NCI-H2081 (cell line): ENCODE measurements at places on chromosomes 6 and 20.

- no peak for DNase-seq
These were observed 420.1 kb downstream of the GJA1 start for GRCh38 chr6:121855521-121855920.

DNA sequence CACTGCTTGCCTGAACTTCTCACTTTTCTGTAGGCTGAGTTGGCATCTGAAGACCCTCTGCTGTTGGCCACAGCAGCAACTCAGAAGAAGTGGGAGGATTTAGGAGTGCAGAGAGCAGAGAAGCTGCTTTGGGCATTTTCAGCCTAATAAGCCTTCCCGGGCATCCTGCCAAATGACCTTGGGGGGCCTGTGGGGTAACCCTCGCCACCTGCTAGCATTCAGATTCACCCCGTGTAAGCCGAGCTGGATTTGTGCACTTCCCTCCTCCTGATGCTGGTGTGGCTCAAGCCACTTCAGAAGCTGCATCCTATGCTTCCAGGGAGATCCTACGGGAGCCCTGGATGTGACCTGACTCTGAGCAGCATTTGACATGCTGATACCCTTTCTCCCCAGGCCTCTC is 114.8 kb downstream of the LRFN2 start:
- peak; percentile 69 for DNase-seq

DNA sequence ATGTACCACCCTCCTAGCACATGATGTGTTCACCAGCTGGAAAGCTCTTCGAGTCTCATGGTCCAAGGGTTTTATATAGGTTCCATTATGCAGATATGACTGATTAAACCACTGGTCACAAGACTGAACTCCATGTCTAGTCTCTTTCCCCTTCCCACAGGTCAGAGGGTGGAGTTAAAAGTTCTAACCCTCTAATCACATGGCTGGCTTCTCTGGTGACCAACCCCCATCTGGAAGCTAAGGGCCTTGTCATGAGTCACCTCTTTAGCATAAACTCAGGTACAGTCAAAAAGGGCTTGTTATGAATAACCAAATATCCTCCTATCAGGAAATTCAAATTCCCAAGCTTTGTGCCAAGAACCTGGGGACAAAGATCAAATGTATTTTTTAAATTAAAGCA is 52.0 kb upstream of the KLHL31 start:
- DNase-seq: no peak

DNA sequence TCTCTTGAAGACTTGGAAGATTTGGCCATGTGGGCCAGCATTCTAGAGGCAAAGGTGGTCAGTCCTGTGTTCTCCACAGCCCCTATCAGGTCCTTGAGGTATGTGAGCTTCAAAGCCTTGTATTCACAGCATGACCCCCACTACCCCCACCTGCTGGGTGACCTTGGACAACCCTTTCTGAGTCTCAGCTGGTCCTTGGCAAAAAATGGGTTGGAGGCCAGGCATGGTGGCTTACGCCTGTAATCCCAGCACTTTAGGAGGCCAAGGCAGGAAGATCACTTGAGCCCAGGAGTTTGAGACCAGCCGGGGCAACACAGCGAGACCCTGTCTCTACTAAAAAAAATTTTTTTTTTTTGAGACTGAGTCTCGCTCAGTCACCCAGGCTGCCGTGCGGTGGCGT is 42.6 kb downstream of the UBE2V1 start:
- no peak for DNase-seq

- no peak for DNase-seq
These were observed 8.5 kb upstream of the KIAA1755 start for GRCh38 chr20:38269040-38269439.

DNA sequence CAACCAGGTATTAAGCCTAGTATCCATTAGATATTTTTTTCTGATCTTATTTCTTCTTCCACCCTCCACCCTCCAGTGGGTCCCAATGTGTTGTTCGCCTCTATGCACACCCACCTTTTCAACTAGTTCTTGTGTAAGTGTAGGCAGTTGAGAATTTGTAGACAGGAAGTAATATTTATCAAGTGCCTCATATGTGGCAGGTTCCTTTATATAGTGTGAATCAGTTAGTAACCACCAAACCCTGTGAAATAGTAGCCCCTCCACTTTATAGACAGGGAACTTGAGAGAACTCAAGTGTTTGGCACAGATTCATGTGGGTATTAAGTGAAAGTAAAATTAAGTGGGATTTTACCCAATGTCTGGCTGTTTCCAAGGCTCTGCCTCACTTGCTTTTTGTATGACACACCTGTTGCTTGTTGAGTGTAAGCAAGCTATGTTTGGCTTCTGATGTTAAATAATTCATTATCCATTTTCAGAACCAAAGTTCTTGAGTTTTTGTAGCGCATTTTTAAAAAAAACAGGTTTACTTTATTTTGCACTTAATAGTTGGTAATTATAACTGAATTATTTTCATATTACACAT is 24.8 kb downstream of the AFDN start:
- DNase-seq: no peak

GRCh38 chr6:153084393-153084792 is 46.7 kb downstream of the RGS17 start:
- DNase-seq: no peak

DNA sequence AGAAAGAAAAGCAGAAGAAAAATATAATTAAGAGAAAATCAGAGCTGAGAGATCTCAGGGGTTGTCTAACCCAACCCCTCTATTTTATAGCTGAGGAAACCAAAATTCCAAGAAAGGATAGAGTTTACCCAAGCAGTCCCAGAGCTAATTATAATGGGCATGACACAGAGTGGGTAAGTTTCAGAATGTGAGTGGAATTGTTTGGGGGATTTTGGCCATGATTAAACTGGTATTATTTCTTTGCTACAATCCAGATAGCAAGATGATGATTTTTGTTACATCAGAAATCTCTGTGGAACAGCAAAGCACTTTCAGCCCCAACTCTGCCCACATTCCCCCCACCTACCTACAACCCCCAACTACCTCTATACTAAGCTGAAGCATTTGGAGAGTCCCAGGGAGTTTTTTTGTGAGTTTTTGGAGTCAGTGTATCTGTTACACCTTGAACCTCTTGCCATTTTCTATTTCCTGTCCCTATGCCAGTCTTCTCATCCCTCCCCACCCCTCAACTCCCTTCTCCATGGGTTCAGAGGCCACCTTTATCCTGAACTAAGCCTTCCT is 24.7 kb downstream of the POFUT1 start:
- DNase-seq: no peak

DNA sequence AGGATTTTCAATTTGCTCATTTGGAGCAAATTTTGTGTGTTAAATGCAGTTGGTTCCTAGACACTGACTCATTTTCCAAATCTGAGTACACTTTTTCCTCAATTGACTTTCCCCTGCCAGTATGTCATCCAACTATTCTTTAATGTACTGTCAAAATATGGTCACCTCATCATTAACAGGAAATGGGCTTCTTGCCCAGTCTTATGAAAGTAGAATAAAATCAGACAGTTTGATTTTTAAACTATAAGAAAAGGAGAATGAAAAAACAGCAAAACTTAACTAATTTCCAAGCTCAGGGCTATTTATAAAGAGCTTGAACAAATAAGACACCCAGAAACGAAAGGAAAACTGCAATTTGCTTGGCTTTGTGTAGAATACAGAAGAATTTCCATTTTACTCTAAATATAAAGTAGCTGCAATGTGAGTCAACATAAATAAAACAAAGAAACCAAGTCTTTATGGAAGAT is 43.7 kb upstream of the RAB23 start:
- no peak for DNase-seq

DNA sequence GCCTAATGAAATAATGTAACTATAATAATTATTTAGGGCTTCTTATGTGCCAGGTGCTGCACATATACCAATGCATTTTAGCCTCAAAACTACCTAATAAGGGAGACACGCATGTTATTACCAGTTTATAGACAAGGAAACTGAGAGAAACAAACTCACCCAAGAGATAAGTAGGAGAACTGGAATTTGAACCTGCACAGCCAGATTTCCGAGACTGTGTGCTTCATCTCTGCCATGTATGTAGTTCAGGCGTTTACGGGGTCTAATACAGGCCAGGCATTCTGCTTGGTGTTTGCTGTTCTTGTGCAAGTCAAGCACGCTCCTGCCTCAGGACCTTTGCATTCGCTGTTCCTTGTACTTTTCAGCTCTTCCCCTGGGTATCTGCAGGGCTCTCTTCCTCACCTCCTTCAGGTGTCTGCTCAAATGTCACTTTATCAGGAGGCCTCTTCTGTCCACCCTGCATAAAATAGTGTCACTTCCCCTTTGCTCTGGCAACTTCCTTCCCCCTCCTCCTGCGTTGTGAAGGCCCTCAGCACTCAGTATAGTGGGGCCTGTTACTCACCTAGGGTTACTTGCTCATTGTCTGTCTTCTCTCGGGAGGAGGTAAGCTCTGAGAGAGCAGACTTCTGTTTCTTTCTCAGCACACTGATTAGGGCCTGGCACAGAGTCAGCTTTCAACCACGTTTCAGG is 6.1 kb upstream of the NSFL1C start:
- DNase-seq: no peak

DNA sequence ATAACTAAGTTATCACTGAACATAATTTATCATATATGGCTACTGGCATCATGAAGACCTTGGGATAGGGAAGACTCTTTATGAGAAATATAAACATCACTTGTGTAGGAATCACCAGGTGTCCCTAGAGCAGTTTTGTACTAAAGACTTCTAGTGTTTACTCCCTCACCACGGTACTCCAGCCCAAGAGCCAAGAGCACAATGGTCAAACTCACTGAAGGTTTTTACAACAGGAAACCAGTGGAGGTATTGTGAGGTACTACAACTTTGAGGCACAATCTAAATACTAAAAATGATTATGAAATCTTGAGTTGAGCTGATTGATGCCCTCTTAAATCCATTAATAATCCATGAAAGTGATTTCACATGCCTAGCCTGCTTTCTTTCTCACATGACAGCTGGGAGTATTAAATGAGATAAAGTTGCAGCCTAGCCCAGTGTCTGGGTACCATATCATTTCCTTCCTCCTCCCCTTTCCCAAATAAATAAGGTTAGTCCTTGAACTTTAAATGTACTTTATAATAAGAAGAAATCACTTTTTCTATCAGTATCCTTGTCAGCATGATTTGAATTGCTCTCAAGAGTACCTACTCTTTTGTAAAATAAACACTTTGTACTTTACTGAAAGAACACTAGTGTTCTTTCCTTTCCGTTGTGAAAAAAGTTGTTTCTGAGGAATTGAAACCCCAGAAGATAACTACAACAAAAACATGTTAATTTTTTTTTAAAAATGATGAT is 26.5 kb downstream of the GLO1 start:
- no peak for DNase-seq

- no peak for DNase-seq
These were observed 21.3 kb upstream of the BEND6 start for GRCh38 chr6:56933650-56934049.

DNA sequence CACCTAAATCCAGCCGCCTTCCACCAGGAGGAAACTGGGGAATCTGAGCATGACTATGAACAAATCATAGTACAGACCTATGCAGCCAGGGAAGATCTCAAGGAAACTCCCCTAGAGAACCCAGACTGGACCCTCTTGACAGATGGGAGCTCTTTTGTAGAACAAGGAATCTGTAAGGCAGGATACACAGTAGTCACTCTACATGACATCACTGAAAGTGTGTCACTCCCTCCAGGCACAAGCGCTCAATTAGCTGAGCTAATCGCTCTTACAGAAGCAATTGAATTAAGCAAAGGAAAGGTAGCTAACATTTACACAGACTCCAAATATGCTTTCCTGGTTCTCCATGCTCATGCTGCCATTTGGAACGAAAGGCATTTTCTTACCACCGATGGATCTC is 36.8 kb downstream of the PLN start:
- DNase-seq: no peak

DNA sequence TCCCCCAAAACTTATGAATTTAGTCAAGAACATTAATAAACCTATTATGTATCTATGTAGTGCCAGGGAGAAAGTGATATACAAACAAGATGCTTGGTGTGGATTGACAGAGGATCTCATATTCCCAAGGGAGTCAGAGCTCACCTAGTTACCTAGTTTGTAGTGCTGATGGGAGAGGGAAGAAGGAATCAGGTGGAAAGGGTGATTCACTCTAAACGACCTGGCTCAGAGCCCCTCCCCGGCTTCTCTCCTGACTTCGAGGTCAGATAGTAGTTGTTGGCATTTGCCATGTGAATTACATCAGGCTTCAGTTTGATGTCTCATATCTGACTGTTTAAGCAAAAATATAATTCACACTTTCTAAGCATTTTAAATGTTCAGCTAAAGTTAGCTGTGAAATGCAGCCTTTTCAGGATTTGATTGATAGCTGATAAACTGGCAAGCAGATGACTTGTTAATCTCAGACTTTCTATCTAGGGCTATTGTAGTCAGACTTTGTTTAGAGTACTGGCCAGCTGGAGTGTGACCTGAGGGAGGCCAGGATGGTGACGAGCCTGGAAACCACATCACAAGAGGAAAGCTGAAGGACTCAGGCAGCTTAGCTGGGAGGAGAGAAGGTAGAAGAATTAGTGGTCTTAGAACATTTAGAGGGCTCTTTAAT is 123.7 kb downstream of the AKAP7 start:
- no peak for DNase-seq

GRCh38 chr20:14521436-14521835 is 184.0 kb upstream of the FLRT3 start:
- no peak for DNase-seq

GRCh38 chr20:3042625-3043024 is 797 bp upstream of the GNRH2 start:
- DNase-seq: no peak

- DNase-seq: no peak
These were observed 8.9 kb upstream of the TNFRSF6B start for GRCh38 chr20:63687419-63688178.

DNA sequence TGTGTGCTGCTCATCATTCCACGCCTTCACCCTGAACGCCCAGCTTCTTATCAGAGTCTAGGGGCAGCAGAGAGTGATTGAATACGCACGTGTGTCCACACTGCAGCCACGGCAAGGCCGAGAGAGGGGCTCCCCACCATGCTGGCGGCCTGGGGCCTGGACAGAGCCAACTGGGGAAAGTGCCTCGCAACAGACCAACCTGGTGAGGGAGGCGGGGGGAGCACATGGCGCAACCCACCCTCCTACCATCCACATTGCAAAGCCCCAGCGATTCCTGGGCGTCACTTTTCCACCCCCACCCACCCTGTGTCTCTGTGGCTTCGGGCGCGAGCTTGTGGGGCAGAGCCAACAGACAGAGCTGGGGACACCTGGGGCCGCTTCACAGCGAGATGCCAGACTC is 66.4 kb upstream of the DUSP22 start:
- no peak for DNase-seq

GRCh38 chr20:57415771-57416170 is 24.6 kb downstream of the RBM38 start:
- DNase-seq: no peak

GRCh38 chr20:16701296-16701695 is 28.5 kb upstream of the SNRPB2 start:
- no peak for DNase-seq

- no peak for DNase-seq
These were observed 73.6 kb downstream of the NDUFAF5 start for GRCh38 chr20:13858439-13858838.

DNA sequence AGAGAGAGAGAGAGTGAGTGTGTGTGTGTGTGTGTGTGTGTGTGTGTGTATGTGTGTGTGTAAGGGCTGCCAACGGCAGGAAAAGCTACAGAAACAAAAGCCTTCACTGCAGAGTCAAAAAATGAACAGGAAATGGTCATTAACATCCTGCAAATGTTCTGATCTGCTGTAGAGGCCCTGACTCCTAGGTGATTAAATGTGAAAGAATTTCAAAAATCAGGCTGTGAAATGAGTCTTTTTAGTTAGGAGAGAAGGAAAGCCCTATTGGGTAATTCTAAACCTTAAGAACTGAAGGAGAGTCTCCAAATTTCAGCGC is 166.5 kb upstream of the MYLIP start:
- no peak for DNase-seq
